Spleen (tissue), 13 donors: ENCODE measurements at places on chromosomes 6 and 20. TPM values are rescaled to one million over a fixed set of nuclear protein-coding genes. Genes with fewer than 3 reads are reported as not detected.
A peak's percentile ranks its signal among the peaks of the same experiment; 100 is the strongest.

DNA sequence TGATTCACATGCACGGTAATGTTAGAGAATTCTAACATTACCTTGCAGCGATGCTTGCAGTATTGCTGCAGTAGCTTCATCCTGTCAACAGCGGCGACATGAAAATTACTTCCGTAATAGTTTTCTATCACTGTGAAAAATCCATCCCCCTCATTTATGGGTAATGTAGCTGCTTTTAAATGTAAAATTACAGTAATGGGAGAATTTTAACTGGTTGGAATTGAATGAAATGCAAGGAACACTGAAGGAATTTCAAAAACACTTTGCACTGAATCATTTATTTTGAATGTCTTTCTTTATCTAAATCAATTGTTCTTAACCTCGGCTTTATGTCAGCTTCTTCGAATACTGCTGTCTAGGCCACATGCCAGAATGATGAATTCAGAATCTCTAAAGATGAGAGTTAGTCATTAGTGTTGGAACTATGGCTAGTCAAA lies 102.4 kb upstream of the HIVEP1 start:
- no peak for DNase-seq

The POLR1H gene
- 72.9 TPM for polyA plus RNA-seq

- DNase-seq, result no peak
Observed at GRCh38 chr6:71527886-71528285, 239.3 kb downstream of the OGFRL1 start.

DNA sequence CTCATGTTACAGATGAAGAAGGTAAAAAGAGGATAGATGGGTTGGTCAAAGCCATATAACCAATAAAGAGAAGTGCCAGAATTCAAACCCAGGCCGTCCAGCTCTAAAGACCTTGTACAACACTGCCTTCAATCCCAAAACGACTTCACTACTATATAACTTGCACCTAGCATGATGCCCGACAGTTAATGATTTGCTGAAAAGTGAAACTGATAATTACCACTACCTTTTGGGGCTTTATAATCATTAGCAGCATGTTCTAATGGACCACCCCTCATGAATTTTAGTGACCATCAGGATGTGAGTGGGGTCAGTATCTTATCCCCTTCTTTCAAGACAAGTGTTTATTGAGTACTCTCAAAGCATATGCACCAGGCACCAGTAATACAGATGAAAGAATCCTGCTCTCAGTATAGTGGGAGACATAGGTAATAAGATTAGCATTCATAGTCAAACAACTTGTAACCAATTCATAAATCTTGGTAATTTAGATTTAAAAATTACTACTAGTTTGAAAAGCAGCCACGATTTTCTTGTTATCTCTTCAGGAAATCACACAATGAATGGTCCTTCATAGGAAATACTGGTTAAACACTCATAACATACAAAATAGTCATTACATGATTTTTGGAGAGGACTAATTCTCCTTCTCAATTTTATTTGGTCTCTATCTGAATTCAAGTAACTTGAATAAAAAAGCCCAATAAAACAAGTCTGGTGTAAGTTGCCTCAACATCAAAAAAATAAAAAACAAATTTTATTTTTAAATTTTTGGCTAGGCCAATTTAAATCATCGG lies 98.0 kb downstream of the EPB41L2 start:
- DNase-seq, result no peak

The C6orf52 gene
- polyA plus RNA-seq, result 0.42 TPM

GRCh38 chr20:58740356-58741308 lies 48.0 kb downstream of the NPEPL1 start:
- peak; percentile 41 for DNase-seq

- DNase-seq, result no peak
Observed at GRCh38 chr6:154341871-154342270, 14.7 kb downstream of the IPCEF1 start.

DNA sequence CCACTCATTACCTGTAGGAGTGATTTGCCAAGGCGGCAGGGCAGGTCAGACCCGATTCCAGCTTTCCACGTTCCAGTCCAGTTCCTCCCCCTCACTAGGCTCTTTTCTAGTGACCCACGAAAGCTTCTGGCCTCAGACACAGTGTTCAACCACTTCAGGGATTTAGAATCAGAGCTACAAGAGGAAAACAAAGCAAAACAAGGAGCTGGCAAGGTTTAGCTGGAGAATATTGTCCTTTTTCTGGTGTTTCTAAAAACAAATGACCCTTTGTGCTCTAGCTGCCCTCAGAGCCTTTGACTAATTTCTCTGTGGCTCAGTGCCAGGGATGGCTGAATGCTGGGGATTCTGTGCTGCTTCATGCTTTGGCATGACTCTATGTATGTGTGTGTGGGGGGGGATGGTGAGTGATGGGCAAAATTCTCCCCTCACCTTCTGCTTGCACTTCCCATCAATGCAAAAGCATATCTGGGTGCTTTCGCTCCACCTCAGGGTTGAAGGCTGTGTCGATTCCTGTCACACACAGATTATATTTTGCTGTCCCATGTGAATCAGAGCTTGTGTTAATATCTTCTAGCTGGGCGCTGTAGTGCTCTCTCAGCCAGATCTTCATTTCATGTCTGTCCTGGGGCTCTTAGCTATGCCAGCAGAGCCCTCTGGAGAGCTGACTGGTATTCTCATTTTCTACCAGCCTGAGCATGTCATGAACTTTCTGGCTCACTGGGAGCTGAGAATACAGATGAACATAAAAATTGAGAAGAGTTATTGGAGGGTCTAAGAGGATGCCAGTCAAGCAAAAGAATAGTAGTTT lies 19.3 kb upstream of the NEDD9 start:
- no peak for DNase-seq

GRCh38 chr20:58308680-58309527 lies 611 bp upstream of the RAB22A start:
- peak; percentile 96 for DNase-seq

The CCN6 gene
- polyA plus RNA-seq, result not detected

The FRK gene
- 0.20 TPM for polyA plus RNA-seq

The ZFP57 gene
- polyA plus RNA-seq, result not detected

DNA sequence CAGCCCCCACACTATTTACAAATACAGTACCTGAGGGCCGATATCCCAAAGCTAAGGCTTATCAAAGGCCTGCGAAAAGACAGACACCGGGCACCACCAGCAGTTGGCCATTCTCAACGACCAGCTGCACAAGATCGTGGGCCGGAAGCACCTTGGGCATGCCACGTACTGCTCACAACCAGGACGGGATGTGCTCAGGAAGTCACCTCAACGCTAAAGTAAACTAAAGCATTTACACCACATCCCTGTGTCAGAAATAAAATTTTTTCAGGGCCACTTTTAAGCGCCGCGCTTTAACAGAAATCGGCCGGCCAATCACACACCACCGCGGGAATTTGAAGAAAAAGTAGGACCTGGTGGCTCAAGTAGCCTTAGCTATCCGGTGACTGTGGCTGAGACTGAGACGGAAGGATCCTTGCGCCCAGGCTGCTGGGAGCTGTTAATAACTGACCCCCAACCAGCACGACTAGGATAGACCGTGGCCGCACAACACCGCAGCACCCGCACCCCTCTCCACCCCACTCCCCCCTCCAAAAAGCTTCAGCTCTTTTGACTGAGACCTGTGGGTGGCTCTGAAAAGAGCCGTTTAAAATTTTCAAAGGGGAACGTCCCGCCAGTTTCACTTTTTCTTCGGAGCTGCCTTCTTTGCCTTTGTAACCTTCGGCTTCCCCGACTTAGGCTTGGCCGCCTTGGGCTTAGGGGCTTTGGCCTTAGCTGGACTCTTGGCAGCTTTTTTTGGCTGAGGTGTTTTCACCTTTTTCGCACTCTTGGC lies 131.2 kb upstream of the BTN3A2 start:
- DNase-seq, result peak; percentile 93
